Mucosa of gallbladder (tissue), 1 donor: ENCODE measurements at places on chromosomes 2 and 18. TPM values are rescaled to one million over a fixed set of nuclear protein-coding genes. Genes with fewer than 3 reads are reported as not detected.
A peak's percentile ranks its signal among the peaks of the same experiment; 100 is the strongest.

- no peak for DNase-seq
Measured at GRCh38 chr2:124822516-124822915, 797.4 kb downstream of the CNTNAP5 start.

GRCh38 chr18:42185486-42185885, 230.5 kb downstream of the PIK3C3 start:
- no peak for DNase-seq

GRCh38 chr2:119112770-119113488, 45.6 kb downstream of the C1QL2 start:
- no peak for DNase-seq

MOGAT1 gene
- total RNA-seq: 102 TPM

DNA sequence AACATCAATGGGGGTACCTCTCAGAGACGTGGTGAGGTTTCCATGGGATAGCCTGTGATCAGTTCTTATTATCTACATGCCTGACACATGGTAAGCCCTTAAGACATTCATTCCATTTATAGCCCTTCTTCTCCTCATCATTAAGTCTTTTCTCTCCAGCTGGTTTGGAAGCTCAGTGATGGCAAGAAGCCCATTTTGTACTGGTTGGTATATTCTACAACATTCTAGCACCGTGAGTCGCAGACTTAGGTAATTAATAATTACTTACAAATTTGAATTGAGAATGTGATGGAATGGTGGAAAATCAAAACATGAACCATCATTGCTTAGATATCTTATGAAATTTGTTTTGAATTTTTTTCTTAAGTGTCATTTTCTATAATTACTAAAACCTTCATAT, 472.6 kb downstream of the DLGAP1 start:
- no peak for DNase-seq

DNA sequence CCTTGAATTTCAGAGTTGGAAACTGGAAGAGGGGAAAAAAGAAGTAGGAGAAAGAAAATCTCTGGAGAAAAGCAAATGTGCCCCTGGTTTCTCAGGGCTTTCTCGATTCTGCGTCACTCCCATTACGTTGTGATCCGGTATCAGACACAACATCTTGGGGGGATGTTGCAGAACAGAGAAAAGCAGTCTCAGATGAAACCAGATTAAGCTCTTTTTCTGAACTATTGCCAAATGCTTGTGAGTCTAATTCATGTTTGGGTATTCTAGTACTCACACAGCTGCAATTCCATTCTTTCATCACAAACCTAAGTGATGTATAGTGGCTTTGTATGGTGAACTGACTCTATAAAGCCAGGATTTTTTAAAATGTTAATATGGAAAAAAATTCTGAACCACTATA, 233.2 kb downstream of the TCF4 start:
- DNase-seq: no peak

GRCh38 chr2:65710779-65711295, 278.4 kb upstream of the SPRED2 start:
- no peak for DNase-seq

FNDC4 gene
- total RNA-seq: 13.4 TPM

GRCh38 chr2:214169736-214170135, 241.1 kb upstream of the VWC2L start:
- no peak for DNase-seq

- DNase-seq: no peak
Measured at GRCh38 chr2:40386177-40386576, 65.7 kb downstream of the SLC8A1 start.

WDR35 gene
- 10.7 TPM for total RNA-seq

GRCh38 chr18:55322178-55322735, 265.7 kb downstream of the TCF4 start:
- peak; percentile 69 for DNase-seq

DNA sequence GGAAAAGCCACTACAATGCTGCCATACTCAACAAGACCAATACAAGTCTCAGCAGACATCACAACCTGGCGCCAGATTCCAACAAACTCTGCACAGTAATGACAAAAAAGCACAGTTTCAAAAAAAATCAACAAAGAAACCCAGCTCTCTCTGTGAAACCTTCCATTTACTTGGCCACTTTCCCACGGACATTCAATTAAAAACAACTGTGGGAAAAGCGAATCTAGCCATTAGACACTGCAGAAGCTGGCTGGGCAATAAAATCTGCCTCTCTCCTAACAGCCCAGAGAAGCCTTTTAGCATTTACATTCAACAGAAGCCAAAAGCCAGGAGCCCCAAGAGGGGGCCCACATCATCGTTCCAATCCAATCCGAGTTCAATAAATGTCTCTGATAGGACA, 128.9 kb downstream of the HDAC4 start:
- no peak for DNase-seq

KCNJ3 gene
- total RNA-seq: 5.3 TPM

DNA sequence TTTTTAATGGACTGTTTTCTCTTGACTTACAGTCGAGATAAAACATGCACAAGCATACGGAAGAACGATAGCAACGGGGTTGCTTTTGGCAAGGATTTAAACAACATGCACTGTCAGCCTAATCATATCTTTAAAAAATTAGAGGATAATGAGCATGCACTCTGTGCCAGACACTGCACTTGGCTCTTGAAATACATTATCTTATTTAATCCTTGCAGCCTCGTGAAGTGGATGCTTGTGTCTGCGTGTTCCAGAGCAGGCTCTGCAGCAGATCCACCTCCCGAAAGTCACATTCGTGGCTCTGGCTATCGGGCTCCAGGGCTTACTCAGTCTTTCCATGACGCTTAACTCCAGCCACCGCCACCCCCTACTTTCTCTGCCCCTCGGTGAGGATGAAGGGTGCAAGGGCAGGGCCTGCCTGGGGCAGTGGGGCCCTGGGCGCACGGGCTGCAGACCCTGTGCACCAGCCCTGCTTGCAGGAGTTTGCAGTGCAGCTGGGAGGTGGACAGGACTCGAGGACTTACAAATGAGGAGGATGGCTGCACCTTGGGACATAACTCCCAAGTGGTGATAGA, 61.7 kb downstream of the ACKR3 start:
- DNase-seq: peak; percentile 25

DNA sequence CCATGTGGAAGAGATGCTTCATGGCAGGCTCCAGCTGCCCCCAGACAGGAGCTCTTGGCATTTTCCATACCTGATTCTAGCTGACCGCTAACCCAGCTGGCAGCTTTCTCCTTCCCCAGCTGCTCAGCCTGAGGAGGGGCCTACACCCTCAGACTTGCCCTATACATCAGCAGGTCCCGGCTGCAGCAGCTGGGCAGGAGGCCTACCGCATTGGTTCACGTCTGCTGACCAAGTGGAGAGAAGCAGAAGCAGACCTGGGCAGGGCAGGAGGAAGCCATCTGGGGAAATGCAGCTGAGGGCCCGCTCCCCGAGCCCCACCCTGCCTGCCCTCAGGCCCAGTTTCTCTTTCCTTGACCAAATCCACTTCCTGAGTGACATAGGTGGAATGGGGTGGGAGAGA, 50.7 kb downstream of the LBH start:
- no peak for DNase-seq

- DNase-seq: peak; percentile 66
Measured at GRCh38 chr2:121202541-121203310, 82.3 kb downstream of the TFCP2L1 start.

DNA sequence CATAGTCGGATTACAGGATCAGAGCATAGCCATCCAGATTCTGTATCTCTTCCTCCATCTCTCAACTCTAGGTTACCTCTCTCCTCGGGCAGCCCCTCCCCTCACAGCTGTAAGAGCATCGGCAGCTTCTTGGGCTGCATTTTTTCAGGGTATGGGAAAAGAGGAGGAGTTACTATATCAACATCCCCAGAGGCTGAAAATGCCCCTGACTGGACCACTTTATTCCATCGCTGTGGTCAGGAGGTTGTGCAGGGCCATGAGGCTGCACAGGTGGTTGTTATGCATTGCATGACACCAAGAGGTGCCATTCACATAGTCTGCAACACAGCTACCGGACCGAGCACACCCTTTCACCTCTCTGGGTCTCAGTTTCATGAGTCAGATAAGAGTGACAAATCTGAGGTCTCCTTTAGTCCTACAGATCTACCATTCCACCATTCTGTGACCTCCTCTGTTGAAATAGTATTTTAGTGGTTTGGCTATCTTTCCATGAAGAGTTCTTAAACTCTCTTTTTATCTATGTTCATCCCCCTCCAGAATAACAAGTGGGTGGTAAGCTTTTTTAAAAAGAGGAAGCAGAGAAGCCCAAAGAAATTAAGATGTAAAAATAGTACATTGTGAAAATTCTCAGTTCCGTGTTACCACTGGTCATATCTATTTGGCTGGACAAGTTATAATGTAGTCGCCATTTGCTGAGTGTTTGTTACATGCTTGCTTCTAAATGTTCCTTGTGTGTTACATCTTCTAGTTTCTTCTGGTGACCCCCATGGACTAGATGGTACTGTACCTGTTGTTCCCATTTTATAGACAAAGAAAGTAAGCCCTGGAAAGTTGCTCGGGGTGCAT, 56.6 kb upstream of the SLC1A4 start:
- no peak for DNase-seq

RAB6C gene
- 0.23 TPM for total RNA-seq

GRCh38 chr2:11389551-11390398, 45.3 kb upstream of the ROCK2 start:
- peak; percentile 86 for DNase-seq

SATB2 gene
- 6.4 TPM for total RNA-seq

- DNase-seq: peak; percentile 57
Measured at GRCh38 chr2:180125245-180125962, 118.3 kb upstream of the CWC22 start.

- DNase-seq: no peak
Measured at GRCh38 chr2:3972377-3972776, 269.0 kb downstream of the DCDC2C start.

GRCh38 chr2:220779931-220780330, 792.2 kb downstream of the EPHA4 start:
- DNase-seq: no peak

GRCh38 chr2:45904946-45905631, 253.6 kb downstream of the PRKCE start:
- DNase-seq: no peak

HOXD12 gene
- not detected for total RNA-seq

DNA sequence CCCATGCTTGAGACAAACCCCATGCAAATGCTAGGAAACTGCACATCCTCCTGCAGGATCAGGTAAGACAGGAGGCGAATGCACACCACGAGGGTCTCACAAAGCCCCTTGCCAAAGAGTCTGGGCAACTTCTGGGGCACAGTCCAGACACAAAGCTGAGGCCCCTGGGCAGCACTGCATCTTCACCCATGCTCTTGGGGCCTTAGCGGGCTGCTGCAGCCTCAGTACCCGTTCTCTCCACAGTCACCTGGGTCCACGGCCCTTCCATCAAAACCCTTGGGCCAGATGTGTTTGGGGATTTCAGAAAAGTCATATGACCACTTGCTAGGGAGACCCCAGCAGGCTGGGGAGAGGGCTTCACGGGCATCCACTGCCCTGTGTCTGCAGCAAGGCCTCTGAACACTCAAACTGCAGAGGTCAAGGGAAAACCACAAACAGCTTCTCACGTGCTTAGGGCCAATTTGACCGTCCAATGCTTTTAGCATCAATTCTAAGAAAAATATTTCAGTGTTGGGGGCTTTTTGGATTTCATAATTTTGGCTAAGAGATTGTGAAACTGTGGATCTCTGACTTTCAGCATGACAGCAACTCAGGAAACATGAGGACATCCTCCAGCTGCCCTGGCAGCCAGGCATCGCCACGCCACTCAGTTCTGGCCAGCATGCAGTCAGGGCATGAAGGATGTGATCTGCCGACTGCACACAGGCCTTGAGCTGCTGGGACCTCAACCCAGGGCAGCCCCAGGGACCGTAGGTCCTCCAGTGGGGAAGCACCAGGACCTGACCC, 20.0 kb downstream of the PASK start:
- no peak for DNase-seq

DNA sequence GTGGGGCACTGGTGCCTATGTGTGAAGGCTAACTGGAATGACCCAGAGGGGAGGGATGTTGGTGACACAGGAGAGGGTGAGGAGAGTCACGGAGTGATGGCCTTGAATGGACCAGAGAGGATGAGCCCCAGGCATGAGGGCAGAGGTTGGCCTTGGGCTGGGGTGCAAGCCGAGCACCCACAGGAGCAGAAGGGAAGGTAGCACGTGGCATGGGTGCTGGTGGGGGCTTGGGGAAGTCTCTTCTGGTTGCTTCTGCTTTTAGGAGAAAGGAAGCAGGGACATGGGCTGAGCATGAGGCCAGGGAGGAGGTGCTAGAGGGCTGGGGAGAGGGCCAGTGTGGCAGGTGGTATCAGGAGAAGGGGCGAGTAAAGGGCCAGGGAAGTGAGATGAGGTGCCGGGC, 183.8 kb downstream of the DYSF start:
- DNase-seq: no peak

DNA sequence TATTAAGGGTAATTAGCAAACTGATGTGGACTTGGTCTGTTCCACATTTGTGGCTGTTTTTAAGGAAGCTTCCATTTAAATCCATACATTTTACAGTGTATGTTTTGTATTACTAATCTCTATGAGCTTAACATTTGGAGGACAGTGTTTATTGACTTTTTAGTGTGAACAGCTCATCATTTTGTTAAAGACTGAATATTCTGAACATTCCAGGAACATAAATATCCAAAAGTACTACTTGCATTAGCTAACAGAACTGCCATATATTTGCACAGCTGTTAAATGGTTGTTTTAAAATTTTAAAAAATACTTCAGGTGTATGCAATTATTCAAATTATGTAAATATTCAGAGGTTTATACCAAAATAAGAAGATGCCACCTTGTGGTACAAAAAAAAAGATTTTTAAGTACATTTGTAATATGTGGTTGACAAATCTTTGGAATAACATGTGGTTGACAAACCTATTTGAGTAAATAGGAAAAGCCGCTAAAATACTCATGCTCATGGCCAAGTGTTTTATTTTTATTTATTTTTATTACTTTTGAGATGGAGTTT, 439.7 kb upstream of the FANCL start:
- DNase-seq: no peak

DNA sequence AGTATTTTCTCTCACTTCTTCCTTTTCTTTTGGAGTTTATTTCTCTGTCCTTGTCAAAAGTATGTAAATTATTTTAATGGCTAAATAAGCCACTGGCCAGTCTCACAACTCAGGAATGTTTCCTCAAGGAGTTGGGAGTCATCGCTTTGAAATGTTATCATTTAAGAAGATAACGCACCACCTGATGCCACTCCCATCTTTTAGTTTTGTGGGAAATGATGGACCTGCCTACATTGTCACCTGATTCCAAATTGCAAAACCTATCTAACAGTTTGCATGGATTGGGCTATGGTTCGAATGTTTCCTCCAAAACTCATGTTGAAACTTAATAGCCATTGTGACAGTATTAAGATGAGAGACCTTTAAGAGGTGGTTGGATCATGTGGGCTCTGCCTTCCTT, 32.4 kb upstream of the PPM1B start:
- no peak for DNase-seq

DNA sequence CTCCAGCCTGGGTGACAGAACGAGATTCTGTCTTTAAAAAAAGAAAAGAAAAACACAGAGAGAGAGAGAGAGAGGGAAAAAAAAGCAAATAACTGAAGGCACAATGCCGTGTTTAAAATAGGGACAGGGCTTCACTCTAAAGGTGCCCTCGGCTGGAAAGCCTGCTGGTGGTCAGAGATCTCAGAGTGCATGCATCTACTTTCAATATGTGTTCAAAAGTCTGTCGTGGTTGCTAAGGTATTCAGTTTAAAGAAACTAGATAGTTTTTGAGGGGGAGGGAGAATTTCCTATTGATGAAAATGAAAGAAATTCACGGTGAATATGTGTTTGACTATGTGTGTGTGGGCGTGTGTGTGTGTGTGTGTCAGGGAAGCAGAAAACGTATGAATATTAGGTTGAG, 11.0 kb upstream of the CBLN2 start:
- no peak for DNase-seq

GPR75 gene
- 2.2 TPM for total RNA-seq

PROM2 gene
- total RNA-seq: 202 TPM

RNF144A gene
- total RNA-seq: 15.4 TPM
